NCI-H187 treated with DMSO at 0.1 percent for 48 hours (cell line): ENCODE measurements at places on chromosomes 6 and 20.

DNA sequence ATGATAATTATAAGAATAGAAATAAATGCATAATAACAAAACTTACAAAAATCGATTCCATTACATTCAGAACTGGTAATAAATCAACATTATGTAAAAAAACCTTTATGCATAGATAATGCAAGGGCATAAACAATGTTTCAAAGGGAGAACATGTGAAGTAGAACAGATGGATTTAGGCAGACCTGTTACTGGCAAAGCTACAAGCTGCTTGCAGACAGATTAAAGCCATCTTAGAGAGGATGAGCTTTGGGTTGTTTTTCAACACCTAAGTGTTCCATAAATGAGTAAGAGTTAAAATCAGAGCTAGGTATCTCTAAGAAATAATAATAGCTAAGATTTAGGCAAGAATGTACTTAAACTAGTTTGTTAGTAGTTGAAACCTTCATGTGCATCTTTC lies 37.2 kb downstream of the SNAP25 start:
- no peak for DNase-seq

GRCh38 chr20:5474646-5475550 lies 158.1 kb upstream of the PROKR2 start:
- no peak for DNase-seq

- no peak for DNase-seq
These were observed 451.7 kb downstream of the GRIK2 start for GRCh38 chr6:101845172-101845571.

DNA sequence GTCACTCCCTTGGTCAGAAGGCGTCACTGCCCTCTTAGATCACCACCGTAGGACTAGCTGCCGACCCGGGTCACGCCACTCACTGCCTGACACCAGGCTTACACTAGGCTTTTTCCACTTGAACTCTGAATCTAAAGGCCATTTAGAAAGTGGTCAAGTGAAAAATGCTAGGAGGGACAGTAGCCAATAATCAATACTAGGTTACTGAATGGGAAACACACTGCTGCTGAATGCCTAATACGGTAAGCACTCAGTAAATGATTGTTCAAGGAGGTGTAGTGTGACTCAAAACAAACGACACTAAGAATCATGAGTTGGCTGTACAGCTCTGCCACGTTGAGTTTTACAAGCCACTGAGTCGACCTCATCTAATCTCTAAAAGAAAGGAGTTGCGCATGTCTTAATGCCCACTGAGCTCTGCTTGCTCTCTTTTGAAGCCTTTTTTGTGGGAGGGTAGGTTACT lies 760 bp upstream of the IBTK start:
- no peak for DNase-seq

DNA sequence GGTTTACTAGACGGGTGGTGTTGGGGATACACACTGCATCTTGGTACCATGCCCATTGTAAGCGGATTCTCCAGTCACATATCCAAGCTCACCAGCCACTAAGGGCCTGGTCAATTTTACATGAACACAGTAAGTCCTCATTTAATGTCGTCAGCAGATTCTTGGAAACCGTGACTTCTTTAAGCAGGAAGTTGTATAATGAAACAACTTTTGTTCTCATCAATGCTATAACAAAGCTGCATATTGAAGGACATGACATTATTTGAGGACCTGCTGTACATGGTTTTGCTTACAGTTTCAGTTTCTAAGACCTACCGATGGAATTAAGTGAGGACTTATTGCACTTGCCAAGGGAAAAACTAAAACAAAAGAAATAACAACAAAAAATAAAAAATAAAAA lies 295.6 kb downstream of the SYNE1 start:
- no peak for DNase-seq

GRCh38 chr6:99997141-99997540 lies 3.1 kb upstream of the MCHR2 start:
- no peak for DNase-seq
